Left ventricle myocardium inferior (tissue), 1 donor: ENCODE measurements at places on chromosomes 11 and 22. TPM values are rescaled to one million over a fixed set of nuclear protein-coding genes. Genes with fewer than 3 reads are reported as not detected.

Gene XKR3
- not detected for total RNA-seq

Gene HMGXB4
- 8.6 TPM for total RNA-seq

Gene ANGPTL5
- 1.3 TPM for total RNA-seq

Gene APOL3
- 21.3 TPM for total RNA-seq

Gene GGT5
- total RNA-seq, result 21.1 TPM

Gene OR2AG2
- not detected for total RNA-seq

Gene TMEM151A
- total RNA-seq, result not detected

Gene RAG2
- total RNA-seq, result not detected

DNA sequence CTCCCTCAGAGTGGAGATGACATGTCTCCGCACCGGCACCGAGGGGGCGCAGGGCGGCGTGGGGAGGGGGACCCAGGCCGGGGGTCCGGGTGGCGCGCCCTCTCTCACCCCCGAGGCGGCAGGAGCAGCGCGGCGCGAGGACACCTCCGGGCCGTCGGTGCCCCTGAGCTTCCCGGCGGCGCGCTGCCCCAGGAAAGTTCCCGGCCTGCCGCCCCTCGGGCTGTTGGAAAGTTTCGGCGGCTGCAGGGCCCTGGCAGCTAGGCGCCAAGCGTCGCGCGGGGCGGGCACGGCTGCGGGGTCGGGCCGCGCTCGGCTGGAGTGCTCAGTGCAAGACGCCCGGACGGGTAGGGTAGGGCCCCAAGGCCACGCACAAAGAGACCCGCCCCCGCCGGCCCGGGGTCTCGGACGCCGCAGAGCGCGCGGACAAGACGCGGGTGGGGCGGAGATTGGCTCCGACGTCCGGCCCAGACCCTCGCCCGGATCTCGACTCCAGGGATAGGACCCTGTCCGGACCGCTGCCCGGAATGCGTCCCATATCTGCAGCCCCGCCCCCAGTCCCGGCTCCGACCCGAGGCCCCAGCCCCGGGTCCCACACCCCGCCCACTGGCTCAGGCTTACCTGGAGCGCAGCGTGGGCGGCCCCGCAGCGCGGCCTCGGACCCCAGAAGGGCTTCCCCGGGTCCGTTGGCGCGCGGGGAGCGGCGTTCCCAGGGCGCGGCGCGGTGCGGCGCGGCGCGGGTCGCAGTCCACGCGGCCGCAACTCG is 471 bp downstream of the ARVCF start:
- no peak for DNase-seq

GRCh38 chr11:126669416-126669815 is 313.9 kb downstream of the ST3GAL4 start:
- no peak for DNase-seq

GRCh38 chr22:42945736-42946135 is 69.2 kb downstream of the PACSIN2 start:
- DNase-seq, result no peak

- DNase-seq, result no peak
Measured at GRCh38 chr22:49595465-49596078, 232.1 kb downstream of the BRD1 start.

- DNase-seq, result no peak
Measured at GRCh38 chr11:93132836-93133235, 65.0 kb downstream of the SLC36A4 start.

DNA sequence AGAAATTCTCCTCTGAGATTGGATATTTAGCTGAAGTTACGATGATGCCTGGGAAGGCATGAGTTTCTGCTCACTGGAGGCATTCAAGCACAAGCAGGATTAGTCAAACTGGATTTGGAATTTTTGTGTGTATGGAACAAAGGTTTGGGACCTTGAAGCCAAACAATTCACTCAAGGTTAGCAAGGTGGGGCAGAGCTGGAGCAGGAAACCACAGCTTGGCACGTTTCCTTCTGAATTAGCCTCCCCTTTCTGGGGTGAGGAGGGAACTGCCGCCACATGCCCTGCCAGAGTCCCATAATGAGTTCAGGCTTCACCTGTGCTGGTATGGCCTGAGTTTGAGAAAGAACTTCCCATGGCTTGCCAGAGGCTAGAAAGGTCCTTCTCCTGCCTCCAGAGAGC is 50.9 kb upstream of the RRAS2 start:
- DNase-seq, result no peak

DNA sequence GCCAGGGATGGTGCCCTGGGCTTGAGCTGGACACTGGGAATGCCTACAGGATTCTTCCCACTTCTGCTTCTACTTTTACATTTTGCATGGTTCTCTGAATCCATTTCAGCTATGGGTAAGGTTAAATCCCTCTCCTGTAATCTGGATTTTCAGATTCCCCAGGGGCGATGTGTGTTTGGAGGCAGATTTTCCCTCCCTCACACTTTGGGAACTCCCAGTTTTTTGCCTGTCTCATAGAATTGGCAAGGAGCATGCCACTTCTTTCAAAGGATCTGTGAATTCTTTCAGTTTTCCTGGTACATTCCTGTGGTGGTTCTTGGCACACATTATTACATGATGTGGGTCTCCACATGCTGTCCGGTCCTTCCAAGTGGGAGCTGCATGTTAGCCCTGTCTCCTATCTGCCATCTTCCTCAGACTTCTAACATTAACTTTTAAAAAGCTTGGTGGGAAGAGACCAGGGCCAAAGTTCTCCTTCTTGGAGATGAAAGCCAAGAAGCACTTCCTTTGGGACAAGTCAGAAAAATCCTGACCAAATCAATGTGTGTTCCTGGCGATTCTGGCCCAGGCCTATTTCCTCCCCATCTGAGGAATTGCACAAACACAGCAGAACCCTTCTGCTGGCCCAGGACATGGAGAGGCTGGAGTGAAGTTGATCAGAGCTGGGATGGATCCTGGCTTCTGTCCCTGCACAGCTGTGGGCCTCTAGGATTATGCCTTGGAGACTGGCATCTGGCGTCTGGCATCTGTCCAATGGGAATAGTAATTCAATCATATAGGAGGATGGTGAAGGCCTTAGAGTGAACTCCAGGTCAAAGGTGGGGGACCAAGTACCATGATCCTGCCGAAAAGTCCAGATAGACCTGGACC is 5.4 kb upstream of the APOL2 start:
- DNase-seq, result peak; percentile 60

DNA sequence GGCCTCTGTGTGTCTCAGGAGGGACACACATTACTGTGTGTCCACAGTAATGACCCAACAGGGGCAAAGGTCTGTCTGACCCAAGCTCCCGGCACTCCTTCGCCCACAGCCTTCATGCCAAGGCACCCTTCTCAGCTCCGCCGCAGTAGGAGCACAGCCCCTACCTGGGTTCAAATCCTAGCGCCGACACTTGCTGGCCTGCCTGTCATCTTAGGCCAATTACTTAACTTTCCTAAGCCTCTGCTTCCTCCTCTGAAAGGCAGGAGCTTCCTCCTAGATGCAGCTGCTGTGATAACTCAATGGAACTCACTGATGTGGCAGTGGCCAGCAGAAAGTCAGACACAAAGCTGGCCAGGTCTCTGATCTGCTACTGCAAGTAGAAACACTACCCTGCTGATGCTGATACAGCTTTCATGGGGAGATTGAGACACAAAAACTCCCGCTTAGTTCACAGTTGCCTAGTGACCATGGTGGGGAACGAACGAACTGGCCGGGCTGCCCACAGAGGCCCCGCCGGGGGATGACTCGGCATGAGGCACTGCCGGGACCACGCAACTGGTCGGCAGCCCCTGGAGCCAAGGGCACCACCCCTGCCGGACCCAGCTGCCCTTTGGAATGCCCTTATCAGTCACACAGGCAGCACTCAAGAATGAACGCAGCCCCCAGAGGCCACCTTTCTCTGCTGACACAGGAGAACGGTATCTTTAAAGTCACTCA is 8.1 kb downstream of the EHD1 start:
- DNase-seq, result no peak

- no peak for DNase-seq
Measured at GRCh38 chr22:19821523-19822300, 33.0 kb downstream of the GNB1L start.

DNA sequence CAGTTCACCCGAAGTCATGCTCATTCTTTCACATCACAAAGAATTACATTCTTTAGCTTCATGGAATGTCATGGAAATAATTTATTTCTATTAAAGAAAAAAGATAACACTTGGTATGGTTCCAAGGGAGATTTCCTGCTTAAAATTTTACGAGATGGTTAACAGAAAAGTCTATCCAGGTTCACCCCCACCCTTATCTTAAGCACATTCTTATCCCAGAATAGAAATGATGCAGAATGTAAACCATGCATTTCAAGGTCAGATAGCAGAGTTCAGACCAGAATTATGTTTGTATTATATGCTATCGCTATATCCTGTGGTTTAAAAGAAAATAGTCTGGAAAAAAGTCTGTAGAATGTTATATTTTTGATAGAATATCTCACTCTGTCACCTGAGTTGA is 58.7 kb downstream of the GAS2 start:
- no peak for DNase-seq
